ENCODE measurements at places on chromosomes 11 and 22.

- DNase-seq: no peak
These were observed 56.1 kb upstream of the NECTIN1 start for GRCh38 chr11:119785131-119785530.

DNA sequence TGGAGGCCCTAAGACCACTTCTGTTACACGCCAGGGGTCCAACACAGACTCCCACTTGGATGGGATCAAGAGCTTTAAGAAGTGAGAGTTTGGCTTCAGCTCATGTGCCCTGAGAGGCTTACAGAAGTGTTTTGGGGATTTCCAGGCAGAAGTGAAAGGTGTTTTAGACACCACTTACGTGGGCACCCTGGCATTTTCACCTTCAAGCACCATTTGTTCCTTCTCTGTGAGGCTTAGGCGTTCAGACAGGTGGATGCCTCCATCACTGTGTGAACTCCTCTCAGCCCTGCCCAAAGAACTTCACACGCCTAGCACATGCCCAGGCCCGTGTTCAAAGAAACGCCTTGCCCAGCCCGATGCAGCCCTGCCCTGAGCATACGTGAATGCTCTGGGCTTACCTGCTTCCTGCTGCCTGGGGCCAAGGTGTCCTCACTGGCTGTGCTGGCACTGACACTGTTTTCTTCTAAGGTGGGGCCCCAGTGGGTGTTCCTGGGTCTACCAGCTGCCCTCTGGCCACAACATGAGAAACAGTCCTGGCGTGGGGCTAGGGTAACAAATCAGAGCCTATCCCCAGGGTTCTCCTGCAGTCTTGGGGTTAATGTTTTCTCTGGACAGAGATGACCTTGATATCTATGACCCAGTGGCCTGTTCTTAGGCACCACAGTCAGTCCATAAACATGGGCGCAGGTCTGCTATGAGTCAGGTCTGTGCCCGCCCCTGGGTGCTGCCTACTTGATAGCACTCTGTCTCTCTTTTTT lies 34.0 kb downstream of the AMPD3 start:
- DNase-seq: no peak

DNA sequence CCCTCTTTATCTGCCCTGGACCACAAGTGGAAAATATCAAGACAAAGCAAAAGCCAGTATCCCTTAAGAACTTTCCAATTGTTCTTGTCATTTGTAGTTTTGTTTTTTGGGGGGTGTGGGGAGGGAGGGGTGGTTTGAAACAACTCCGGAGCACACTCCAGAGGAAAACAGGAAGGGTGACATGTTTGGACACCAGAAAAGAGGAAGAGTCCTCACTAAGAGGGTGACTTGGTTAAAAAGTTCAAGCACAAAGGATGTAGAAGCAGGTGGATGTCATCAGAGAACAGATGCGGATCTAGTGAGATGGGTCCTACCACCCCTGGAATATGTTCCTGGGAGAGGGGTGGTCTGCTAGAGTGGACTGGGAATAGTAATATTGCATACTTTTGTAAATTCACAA lies 25.8 kb downstream of the ADAMTS8 start:
- no peak for DNase-seq

GRCh38 chr11:121929581-121929980 lies 186.4 kb downstream of the BLID start:
- no peak for DNase-seq

DNA sequence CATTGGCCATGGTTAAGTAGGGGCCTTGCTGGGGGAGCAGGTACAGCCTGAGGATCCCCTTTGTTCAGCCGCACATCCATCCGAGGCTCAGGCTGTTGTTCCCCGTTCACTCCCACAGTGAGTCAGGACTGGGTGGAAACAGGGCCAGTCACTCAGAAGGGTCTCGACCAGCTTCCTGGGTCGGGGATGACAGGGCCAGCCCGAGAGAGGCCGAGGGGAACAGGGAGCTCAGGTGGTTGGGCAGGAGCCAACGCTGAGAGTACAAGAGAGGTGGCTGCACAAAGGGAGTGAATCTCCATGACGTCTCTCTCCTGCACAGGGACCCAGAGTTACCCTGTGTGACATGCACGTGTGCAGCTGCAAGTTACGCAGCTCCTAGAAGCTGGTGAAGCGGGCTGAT lies 97.2 kb upstream of the SHANK2 start:
- no peak for DNase-seq

Measured in HEK293T (cell line).